ENCODE measurements at places on chromosomes 4 and X.

- no peak for DNase-seq
Measured at GRCh38 chr4:25760518-25761157, 102.2 kb downstream of the SEL1L3 start.

DNA sequence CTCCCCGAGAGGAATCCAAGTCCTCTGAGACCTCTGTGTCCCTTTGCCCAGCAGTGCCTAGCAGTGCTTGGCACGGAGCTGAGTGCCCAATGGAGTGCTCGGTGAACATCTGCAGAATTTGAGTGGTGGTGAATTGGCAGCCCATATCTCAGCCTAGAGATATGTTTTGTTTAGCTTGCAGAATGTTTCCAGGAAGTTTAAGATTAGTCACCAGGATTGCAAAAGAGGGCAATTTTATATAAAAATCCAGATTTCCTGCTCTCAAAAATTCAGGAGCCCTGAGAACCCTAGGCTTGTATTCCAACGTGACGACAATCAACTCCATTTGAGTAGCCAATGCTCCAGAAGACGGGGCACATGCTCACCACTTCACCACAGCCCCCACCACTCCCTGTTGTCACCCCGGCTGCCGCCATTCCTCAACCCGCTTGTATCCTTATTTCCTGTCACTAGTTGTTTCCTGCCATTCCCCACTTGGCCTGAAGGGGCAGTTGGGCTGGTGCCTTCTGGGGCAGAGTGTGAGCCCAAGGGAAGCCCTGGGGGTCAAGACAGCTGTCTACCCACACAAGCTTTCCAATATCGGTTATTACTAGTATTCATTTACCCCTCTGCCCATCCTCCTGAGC is 116.9 kb downstream of the EFNB1 start:
- DNase-seq, result no peak

- DNase-seq, result no peak
Measured at GRCh38 chr4:78325271-78326157, 226.1 kb upstream of the ANXA3 start.

DNA sequence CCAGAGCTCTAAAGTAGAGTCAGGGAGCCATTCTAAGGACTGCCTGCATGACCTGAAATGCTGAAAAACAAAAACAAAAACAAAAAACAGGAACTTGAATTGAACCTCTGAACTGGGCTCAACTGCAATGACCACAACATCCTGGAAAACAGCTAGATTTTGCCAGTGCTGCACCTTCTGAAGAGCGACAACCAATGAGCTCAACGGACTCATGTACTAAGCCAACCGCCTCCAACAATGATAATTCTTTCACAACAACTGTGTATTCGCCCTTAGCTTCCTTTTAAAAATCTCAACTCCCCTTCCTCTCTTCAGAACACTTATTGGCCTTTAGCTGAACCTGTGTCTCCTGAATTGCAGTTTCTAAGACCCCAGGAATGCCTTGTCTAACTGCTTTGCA is 69.8 kb downstream of the HAUS3 start:
- DNase-seq, result no peak

DNA sequence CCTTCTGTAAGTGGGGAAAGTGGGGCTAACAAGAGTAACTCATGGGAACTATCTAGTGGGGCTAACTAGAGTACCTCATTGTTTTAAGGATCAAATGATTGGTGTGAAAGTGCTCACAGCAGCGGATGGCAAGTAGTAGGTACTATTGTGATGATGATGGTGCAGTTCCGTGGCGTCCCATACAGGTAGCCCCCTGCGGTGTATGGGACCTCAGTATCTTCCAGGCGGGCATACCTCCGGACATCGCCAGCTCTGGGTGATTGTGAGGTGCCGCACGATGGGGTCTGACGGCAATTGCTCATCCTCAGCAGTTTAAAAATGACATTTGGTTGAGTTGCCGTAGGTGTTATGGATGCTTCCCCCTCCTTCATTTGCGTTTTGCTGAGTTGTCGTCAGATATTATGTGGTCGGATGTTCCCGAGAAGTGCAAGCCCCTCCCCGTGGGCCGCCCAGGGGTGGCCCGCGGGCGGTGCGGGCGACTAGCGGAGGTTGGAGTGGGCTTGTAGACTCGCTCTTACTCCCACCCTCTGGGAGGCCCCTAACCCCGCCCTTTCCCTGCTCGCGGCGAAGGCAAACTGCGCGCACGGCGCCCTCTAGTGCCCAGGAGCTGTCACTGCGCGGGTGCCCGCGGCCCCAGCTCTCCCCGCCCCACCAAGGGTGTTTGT is 18.3 kb upstream of the GPR101 start:
- no peak for DNase-seq

GRCh38 chrX:71128915-71129765 is 10.7 kb downstream of the MED12 start:
- no peak for DNase-seq

Measured in NCI-H2081 treated with DMSO at 0.1 percent for 48 hours (cell line).